Activated CD4-positive, CD25-positive, alpha-beta regulatory T cell treated with anti-CD3 and anti-CD28 coated beads, Interleukin-2, amount 50 U/mL, for 72 hours (primary cell): ENCODE measurements at places on chromosomes 11 and 22.
A peak's percentile ranks its signal among the peaks of the same experiment; 100 is the strongest.

- DNase-seq = peak; percentile 62
Observed at GRCh38 chr11:111446404-111447111, 65.6 kb downstream of the BTG4 start.

DNA sequence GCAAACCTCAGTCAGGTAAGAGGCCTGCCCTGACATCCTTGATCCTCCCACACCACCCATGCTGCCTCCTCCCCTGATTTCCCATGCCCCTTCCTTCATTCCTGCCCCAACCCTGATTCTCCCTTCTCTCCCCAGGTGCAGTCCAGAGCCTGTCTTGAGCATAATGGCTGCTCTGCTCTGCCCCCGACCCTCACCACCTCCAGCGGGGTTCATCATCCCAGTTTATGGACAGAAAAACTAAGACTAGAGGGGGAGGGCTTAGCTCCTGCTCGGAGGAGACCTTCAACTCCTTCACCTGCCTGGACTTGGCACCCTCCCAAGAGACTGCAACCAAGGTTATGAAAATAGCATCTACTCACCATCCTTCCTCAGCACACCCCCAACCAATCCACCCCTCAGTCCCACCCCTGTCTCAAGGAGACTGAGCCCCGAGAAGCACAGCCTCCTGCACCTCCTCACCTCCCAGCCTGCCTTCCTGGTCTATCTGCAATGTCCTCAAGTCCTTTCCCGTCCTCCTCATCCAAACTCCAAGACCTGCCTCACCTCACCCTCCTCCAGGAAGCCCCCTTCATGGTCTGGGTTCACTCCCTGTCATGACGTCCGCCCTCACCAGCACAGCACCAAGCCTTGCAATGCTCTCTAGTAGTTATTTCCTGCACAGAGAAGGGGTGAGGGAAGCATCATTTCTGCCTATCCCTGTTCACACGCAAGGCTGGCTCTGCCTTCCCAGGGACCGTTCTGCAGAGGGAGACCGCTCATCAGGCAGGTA, 103.1 kb downstream of the PDE2A start:
- no peak for DNase-seq

- no peak for DNase-seq
Observed at GRCh38 chr22:27212617-27213177, 555.3 kb downstream of the MIAT start.

- DNase-seq = no peak
Observed at GRCh38 chr11:67571443-67571842, 12.2 kb upstream of the GSTP1 start.

GRCh38 chr11:27445625-27446024, 27.0 kb downstream of the LGR4 start:
- no peak for DNase-seq

GRCh38 chr11:45648931-45649330, 16.5 kb downstream of the CHST1 start:
- DNase-seq = no peak

DNA sequence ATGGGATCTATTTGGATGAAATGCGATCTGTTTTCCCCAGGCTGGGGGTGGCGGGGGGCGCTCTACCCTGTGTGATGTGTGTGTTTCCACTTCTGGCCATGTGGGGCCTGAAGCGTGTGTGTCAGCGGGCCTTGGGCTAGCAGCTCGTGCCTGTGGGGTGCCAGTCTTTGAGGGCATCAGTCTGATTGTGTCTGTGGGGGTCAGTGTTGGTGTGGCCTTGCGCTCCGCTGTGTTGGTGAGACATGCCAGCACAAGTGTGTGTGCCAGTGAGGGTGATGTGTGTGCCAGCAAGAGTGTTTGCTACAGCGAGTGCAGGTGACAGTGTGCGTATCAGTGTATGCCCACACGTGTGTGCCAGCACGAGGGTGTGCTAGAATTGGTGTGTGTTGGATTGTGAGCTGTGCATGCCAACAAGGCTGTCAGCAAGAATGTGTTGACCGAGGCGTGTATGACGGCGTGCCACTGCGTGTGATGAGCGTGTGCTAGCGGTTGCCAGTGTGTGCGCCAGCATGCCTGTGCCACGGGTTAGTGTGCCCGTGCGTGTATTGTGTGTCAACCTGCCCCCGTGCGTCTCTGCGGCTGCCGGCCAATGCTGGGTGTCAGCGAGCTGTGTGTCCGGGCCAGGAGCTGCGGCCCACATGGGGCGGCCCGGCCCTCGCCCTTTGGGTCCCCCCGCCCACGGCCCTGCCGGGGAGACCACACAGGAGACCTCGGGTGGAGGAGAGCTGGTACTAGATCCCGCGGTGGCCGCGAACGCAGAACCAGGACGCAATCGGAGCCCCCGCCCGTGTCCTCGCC, 519 bp downstream of the ARRB1 start:
- DNase-seq = peak; percentile 48

- DNase-seq = no peak
Observed at GRCh38 chr22:35215993-35216392, 41.3 kb upstream of the HMGXB4 start.

DNA sequence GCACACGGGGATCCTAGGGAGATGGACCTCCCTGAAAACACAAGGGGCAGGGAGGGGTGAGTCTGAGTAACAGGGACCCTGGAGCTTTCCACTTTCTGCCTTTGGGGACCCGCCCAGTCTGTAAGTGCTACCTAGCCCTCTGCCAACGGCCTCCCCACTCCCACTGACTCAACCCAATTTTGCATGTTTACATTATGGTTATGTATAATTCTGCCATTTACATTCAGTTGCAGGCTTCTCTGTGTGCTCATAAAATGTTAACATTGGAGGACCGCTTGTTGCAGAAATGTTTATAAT, 105.8 kb downstream of the DSCAML1 start:
- DNase-seq = no peak

- DNase-seq = no peak
Observed at GRCh38 chr11:78737891-78738290, 163.2 kb upstream of the NARS2 start.

- DNase-seq = no peak
Observed at GRCh38 chr11:22976146-22976545, 115.9 kb upstream of the CCDC179 start.

GRCh38 chr11:96196181-96196662, 146.8 kb downstream of the MAML2 start:
- DNase-seq = no peak

GRCh38 chr11:115263799-115264656, 240.2 kb downstream of the CADM1 start:
- DNase-seq = no peak

- DNase-seq = no peak
Observed at GRCh38 chr11:130192845-130193267, 33.3 kb downstream of the ST14 start.

- DNase-seq = no peak
Observed at GRCh38 chr11:3623767-3624458, 17.9 kb downstream of the ART5 start.

GRCh38 chr11:114392735-114393667, 7.3 kb downstream of the C11orf71 start:
- DNase-seq = no peak
